ENCODE measurements at places on chromosomes 4 and X. TPM values are rescaled to one million over a fixed set of nuclear protein-coding genes. Genes with fewer than 3 reads are reported as not detected.

- H3K27ac ChIP-seq, result no peak overlapping the region
- peak; percentile 77 for DNase-seq
- H3K36me3 ChIP-seq, result no peaks in the 10 kb centered on the region
- H3K4me3 ChIP-seq, result no peak overlapping the region
Observed at GRCh38 chr4:184506527-184507121, 32.3 kb upstream of the IRF2 start.

The MAGEE2 gene
- not detected for total RNA-seq

DNA sequence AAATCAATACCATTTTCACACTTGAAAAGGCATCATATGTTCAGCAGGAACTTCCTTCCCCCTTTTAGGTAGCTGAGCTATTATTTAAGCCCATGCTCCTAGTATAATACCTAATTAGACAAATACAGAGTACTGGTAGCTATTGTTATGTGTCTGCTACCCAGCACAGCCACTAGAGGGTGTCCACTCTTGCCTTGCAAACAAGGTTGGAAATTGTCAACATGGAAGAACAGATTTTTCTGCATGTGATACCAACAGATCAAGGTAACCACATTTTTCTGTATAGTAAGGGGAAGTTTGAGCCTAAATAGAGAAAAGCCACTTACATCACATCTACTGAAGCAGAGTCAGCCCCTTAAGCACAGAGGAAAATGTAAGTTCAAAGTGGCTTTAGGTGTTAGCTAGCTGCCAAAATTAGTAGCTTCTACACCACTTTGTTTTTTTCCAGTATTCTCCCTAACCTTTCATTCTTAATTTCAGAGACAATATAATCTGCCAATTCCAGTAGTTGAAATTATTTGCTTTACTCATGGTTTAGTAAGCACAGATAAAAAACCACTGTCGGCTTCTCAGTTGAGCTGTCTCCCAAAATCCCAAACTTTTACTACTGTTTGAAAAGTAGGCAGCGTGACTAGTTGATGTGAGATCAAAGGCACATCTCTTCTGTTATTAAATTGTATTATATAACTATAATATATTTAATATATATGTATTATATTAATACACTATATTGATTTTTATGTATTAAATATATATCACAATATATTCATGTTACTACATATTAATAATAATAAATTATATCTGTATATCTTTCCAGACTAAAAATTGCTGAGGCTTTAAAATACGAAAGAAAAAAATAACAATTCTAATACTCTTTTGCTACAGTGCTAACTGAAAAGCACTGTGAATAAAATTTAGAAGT is 38.2 kb downstream of the EDNRA start:
- DNase-seq, result no peak
- H3K27ac ChIP-seq, result no peak overlapping the region
- no peaks in the 10 kb centered on the region for H3K4me1 ChIP-seq
- H3K36me3 ChIP-seq, result no peaks in the 10 kb centered on the region
- no peak overlapping the region for H3K4me3 ChIP-seq

DNA sequence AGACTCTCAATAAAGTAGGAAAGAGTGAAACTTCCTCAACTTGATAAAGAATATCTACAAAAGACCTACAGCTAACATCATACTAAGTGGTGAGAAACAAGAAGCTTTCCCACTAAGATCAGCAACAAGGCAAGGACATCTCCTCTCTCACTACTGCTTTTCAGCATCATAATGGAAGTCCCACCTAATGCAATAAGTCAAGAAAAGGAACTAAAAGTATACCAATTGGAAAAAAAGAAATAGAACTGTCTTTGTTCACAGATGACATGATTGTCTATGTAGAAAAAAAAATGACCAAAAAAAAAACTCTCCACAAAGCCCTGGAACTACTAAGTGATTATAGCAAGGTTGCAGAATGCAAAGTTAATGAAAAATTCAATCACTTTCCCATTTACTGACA is 25.1 kb upstream of the SH3RF1 start:
- H3K4me3 ChIP-seq, result no peak overlapping the region
- no peak for DNase-seq
- H3K4me1 ChIP-seq, result no peaks in the 10 kb centered on the region
- no peaks in the 10 kb centered on the region for H3K36me3 ChIP-seq
- no peak overlapping the region for H3K27ac ChIP-seq
- H3K27me3 ChIP-seq, result no peaks in the 10 kb centered on the region

- no peak for DNase-seq
- H3K27me3 ChIP-seq, result no peaks in the 10 kb centered on the region
- no peaks in the 10 kb centered on the region for H3K4me1 ChIP-seq
- H3K27ac ChIP-seq, result no peak overlapping the region
- H3K36me3 ChIP-seq, result no peaks in the 10 kb centered on the region
Observed at GRCh38 chr4:146269228-146269653, 54.9 kb downstream of the REELD1 start.

GRCh38 chr4:141216002-141216761 is 4.5 kb upstream of the ZNF330 start:
- H3K27ac ChIP-seq, result no peak overlapping the region
- H3K4me1 ChIP-seq, result no peaks in the 10 kb centered on the region
- H3K27me3 ChIP-seq, result no peaks in the 10 kb centered on the region
- no peaks in the 10 kb centered on the region for H3K36me3 ChIP-seq
- DNase-seq, result no peak
- no peak overlapping the region for H3K4me3 ChIP-seq

- H3K36me3 ChIP-seq, result no peaks in the 10 kb centered on the region
- H3K4me1 ChIP-seq, result no peaks in the 10 kb centered on the region
- no peaks in the 10 kb centered on the region for H3K27me3 ChIP-seq
- no peak overlapping the region for H3K4me3 ChIP-seq
Observed at GRCh38 chr4:2712261-2712842, 43.8 kb downstream of the TNIP2 start.

The LUZP4 gene
- not detected for total RNA-seq

The ADGRG4 gene
- total RNA-seq, result 3.1 TPM

The SLC10A4 gene
- total RNA-seq, result not detected

The LAS1L gene
- total RNA-seq, result 25.1 TPM

- H3K4me1 ChIP-seq, result no peaks in the 10 kb centered on the region
- H3K27me3 ChIP-seq, result no peaks in the 10 kb centered on the region
- no peak overlapping the region for H3K4me3 ChIP-seq
- H3K27ac ChIP-seq, result no peak overlapping the region
- DNase-seq, result no peak
- H3K36me3 ChIP-seq, result no peaks in the 10 kb centered on the region
Observed at GRCh38 chrX:50054147-50054546, 131.8 kb downstream of the CLCN5 start.

- H3K36me3 ChIP-seq, result no peaks in the 10 kb centered on the region
- no peaks in the 10 kb centered on the region for H3K27me3 ChIP-seq
- H3K27ac ChIP-seq, result peak overlapping the region; percentile 13
- no peak for DNase-seq
- no peaks in the 10 kb centered on the region for H3K4me1 ChIP-seq
Observed at GRCh38 chr4:79467246-79467932, 59.4 kb upstream of the GK2 start.

GRCh38 chr4:177473991-177474390 is 31.8 kb upstream of the AGA start:
- no peaks in the 10 kb centered on the region for H3K27me3 ChIP-seq
- no peak overlapping the region for H3K27ac ChIP-seq
- no peak overlapping the region for H3K4me3 ChIP-seq
- no peaks in the 10 kb centered on the region for H3K36me3 ChIP-seq
- no peak for DNase-seq
- H3K4me1 ChIP-seq, result no peaks in the 10 kb centered on the region

- no peaks in the 10 kb centered on the region for H3K36me3 ChIP-seq
- H3K4me1 ChIP-seq, result no peaks in the 10 kb centered on the region
- no peak overlapping the region for H3K4me3 ChIP-seq
- DNase-seq, result no peak
- no peaks in the 10 kb centered on the region for H3K27me3 ChIP-seq
- H3K27ac ChIP-seq, result no peak overlapping the region
Observed at GRCh38 chr4:55376698-55377097, 19.1 kb upstream of the TMEM165 start.

The NLGN3 gene
- 1.6 TPM for total RNA-seq

- no peak for DNase-seq
- no peaks in the 10 kb centered on the region for H3K27me3 ChIP-seq
- H3K36me3 ChIP-seq, result no peaks in the 10 kb centered on the region
- H3K4me3 ChIP-seq, result no peak overlapping the region
Observed at GRCh38 chrX:97168646-97169045, 284.9 kb downstream of the RPA4 start.

GRCh38 chrX:78330540-78330939 is 3.1 kb upstream of the CYSLTR1 start:
- H3K4me3 ChIP-seq, result no peak overlapping the region
- no peaks in the 10 kb centered on the region for H3K4me1 ChIP-seq
- no peak for DNase-seq
- H3K36me3 ChIP-seq, result no peaks in the 10 kb centered on the region

DNA sequence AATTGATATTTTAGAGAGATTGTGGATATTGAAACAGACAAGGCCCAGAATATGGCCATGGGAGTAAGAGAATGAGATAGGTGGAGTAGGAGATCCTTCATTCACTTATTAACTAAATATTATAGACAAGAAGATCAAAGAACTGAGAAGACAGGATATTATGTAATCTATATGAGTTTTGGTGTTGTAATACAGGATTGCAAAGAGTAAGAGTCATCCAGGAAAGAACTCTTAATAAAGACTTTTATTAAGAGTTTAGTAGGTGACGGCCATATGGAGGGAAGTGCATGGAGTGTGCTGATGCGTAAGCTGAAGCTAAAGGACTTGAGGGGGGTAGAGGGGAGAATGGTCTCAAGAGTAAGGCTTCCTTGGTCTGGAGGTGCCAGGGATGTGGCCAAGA is 153.7 kb downstream of the VEGFC start:
- no peak for DNase-seq
- H3K36me3 ChIP-seq, result no peaks in the 10 kb centered on the region
- no peaks in the 10 kb centered on the region for H3K27me3 ChIP-seq
- no peaks in the 10 kb centered on the region for H3K4me1 ChIP-seq

The ADGRG2 gene
- 0.28 TPM for total RNA-seq

DNA sequence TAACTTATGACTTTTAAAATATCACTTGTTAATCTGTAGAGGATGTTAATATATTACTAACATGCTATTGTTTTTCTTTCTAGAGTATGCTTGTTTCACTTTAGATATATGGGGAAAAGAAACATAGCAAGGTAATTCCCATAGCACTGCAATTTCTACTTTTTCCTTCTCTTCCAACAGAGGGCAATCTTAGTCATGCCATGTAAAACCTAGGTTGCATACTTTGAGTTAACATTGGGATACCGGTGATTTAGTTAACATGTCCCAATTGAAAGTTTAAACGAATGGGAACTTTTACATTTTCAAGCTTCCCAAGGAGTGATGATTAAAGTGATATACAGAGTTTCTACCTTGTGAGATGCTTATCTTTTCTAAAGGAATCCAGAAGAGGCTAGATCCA is 89.4 kb upstream of the IL13RA1 start:
- no peak for DNase-seq
- no peak overlapping the region for H3K4me3 ChIP-seq
- no peaks in the 10 kb centered on the region for H3K36me3 ChIP-seq

The TIGD4 gene
- not detected for total RNA-seq

The PCYT1B gene
- not detected for total RNA-seq

GRCh38 chrX:34770511-34770910 is 113.4 kb upstream of the TMEM47 start:
- no peaks in the 10 kb centered on the region for H3K36me3 ChIP-seq
- DNase-seq, result no peak
- H3K4me3 ChIP-seq, result no peak overlapping the region

- H3K27me3 ChIP-seq, result no peaks in the 10 kb centered on the region
- H3K4me3 ChIP-seq, result no peak overlapping the region
- H3K4me1 ChIP-seq, result no peaks in the 10 kb centered on the region
- DNase-seq, result no peak
- H3K36me3 ChIP-seq, result no peaks in the 10 kb centered on the region
Observed at GRCh38 chr4:21692241-21692640, 256.3 kb downstream of the KCNIP4 start.

DNA sequence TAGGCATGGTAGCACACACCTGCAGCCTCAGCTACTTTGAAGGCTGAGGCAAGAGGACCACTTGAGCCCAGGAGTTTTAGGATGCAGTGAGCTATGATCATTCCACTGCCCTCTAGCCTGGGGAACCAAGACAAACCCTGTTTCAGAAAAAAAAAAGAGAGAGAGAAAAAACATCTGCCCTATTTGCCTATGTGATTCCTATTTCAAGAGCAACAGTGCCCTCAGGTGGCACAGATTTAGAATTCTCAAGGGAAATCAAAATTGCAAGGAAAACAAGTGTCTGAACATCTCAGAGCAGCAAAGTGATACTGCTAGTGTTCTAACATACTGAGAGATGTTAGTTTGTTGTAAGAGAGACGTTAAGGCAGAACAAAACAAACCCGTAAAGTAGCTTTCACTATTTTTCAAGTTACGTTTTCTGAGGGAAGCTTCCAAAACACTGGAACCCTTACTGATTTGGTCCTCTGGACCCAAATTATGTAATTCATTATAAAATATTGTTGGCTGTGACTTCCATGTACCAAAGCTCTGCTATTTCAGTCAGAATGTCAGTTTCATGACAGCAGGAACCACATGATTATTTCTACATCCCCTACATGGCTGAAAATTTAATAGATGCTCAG is 7.9 kb downstream of the BDH2 start:
- H3K4me3 ChIP-seq, result no peak overlapping the region
- DNase-seq, result peak; percentile 25

GRCh38 chr4:47533689-47534347 is 48.7 kb downstream of the ATP10D start:
- no peaks in the 10 kb centered on the region for H3K4me1 ChIP-seq
- H3K4me3 ChIP-seq, result no peak overlapping the region
- peaks cover 5% of the 10 kb centered on the region for H3K36me3 ChIP-seq
- no peak for DNase-seq
- H3K27me3 ChIP-seq, result no peaks in the 10 kb centered on the region

DNA sequence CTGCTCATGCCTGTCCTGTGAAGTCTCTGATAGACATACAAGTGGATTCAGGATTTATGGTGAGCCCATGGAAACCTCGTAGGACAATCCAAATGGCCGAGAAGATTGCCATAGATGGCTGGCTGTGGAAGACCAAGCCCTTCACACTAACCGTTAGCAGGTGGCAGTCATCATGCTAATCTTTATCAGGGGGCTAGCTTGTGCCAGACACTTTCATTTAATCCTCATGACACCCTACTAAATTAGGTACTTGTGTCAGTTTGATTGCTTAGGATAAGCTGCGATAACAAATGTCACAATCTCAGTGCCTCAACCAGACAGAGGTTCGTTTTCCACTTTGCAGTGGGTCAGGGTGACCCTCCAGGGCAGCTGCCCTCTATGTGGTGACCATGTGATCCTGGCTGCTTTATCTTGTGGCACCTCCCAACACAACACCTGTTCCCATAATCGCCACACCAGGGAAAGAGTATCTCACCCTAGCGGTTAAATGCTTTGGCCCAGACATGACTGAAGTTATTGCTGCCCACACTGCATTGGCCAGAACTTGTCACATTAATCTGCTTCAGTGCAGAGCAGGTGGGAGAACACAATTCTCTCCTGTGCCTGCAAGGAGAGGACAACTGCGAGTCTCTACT is 60.8 kb downstream of the REPS2 start:
- H3K27ac ChIP-seq, result no peak overlapping the region
- no peaks in the 10 kb centered on the region for H3K27me3 ChIP-seq
- no peak for DNase-seq
- H3K4me1 ChIP-seq, result no peaks in the 10 kb centered on the region

The BST1 gene
- total RNA-seq, result 42.0 TPM

- no peaks in the 10 kb centered on the region for H3K27me3 ChIP-seq
- DNase-seq, result no peak
- no peaks in the 10 kb centered on the region for H3K4me1 ChIP-seq
- H3K4me3 ChIP-seq, result no peak overlapping the region
- no peak overlapping the region for H3K27ac ChIP-seq
- no peaks in the 10 kb centered on the region for H3K36me3 ChIP-seq
Observed at GRCh38 chr4:91497892-91498291, 805.9 kb upstream of the GRID2 start.

Data from Peyer's patch (tissue), 4 donors.